Stimulated activated naive CD4-positive, alpha-beta T cell treated with Interleukin-2 at 50 U/mL for 16 hours (primary cell): ENCODE measurements at places on chromosomes 11 and 22.

DNA sequence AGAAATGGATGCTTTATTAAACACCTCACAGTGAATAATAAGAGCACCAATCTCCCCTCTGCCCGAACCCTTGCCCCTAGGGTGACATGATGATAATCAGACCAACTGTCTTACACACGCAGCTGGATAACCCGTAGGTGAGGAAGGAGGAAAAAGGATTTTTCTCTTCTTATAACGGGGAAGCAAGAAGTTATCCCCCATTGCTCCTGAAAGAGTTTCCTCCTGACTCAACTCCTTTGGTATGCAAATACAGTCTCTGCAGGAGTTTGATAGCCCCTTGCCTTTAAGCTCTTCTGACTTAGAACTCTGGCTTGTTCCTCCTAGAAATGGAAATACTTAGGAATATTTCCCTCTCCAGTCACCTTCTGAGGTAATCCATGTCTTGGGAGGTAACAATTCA lies 455.8 kb downstream of the TMEM135 start:
- no peak for DNase-seq

DNA sequence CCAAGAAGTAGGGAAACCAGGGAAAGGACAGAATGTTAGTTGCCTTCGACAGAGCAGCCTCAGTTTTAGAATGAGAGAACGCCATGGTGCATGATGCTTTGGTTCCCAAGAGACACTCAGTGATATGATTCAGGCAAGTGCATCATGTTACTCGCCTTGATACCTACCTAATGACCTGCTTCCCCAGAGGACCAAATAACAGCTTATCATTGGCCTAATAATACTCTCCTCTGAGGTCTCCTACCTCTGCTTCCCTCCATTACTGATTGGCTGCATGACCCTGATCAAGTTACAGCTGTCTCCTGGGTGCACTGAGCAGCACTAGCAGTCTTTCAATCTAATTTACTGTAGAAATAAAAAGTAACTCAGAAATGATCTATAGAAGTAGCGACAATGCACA lies 979.7 kb upstream of the FAT3 start:
- DNase-seq, result no peak

- DNase-seq, result no peak
Observed at GRCh38 chr11:2621894-2622293, 77.9 kb downstream of the KCNQ1OT1 start.

DNA sequence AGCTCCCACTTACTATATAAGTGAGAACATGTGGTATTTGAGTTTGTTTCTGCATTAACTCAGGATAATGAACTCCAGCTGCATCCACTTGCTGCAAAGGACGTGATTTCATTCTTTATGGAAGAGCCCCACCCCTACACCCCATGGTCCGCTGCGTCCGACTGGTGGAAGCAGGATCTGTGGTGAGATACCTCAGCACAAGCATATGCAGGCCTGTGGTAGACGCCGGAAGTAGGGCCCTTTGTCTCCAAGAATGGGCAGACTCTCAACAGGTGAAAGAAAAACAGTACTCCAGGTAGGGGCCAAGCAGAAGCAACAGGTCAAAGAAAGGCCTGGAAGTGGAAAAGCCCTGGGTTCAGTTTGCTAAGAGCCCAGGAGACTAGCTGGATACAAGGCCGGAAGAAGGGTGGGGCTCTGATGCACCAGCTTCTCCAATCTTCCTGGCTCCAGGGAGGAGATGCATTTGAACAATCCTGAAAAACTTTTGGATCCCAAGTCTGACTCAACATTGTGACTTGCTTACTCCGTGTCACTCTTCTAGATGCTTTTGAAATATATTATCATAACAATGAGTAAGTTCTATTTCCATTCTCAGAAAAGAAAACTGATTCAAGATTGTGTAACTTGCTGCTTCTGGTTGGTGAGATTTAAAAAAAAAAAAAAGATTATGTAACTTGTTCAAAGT lies 30.4 kb downstream of the NEAT1 start:
- DNase-seq, result no peak

DNA sequence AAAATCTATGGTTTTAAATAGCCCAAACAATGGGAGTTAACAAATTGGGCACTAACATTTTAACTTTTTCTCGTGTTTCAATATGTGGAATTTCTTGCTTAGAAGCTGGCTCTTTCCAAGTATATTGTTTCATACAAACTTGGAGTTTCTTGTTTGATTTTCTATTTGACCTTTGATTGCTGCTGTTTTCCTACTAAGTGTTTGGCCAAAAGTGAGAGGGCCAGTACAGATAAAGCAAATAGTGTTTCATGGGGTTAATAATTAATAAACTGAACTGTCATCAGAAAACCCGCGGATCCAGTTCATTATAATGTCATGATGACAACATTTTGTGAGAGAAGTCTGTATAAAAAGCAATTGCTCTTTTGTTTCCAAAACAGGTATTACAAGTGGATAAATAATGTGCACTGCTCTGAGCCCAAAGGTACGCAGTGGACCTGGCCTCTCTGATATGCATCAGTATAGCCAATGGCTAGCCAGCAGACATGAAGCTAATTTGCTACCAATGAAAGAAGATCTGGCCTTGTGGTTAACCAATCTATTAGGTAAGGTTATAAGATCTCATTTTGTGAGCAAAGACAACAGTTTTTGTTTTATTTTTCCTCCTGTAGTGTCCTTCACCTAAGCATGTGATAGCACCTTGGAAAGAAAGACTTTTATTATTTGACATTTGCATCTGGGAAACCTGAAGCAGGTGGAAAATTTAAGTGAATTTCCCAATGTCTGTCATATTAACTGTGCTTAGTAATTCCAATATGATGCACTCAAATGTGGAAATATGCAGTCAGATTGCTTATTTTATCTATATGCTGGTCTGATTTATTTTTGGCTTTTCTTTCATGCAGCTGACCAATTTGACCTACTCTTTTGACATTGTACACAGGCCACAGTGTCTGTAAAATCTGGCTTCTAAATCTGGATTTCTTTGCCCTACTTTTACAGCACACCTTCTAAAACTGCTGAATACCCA lies 8.3 kb downstream of the GAS2 start:
- no peak for DNase-seq

GRCh38 chr11:68840661-68841653 lies 759 bp downstream of the CPT1A start:
- DNase-seq, result no peak

DNA sequence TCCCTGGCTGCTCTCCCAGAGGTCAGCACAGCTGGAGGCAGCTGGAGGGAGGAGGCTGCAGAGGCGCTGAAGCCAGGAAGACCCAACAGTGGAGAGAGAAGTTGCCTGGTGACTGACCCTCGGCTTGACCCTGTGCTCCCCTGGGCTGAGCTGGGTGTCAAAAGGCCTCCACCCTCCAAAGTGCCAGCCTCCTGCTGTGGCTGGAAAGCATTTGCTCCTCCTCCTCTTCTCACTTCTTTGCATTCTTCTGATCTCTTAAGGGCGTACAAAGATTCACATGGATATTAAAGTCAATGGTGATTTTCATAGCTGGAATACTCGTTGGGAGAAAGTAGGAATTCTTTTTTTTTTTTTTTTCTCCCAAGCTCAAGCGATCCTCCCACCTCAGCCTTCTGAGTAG lies 91.7 kb downstream of the MED15 start:
- no peak for DNase-seq

GRCh38 chr11:66045177-66045639 lies 3.8 kb downstream of the GAL3ST3 start:
- peak; percentile 81 for DNase-seq

- DNase-seq, result no peak
Observed at GRCh38 chr11:102868339-102868738, 6.4 kb downstream of the MMP12 start.

GRCh38 chr22:43516996-43517635 lies 105.3 kb downstream of the MPPED1 start:
- DNase-seq, result no peak

DNA sequence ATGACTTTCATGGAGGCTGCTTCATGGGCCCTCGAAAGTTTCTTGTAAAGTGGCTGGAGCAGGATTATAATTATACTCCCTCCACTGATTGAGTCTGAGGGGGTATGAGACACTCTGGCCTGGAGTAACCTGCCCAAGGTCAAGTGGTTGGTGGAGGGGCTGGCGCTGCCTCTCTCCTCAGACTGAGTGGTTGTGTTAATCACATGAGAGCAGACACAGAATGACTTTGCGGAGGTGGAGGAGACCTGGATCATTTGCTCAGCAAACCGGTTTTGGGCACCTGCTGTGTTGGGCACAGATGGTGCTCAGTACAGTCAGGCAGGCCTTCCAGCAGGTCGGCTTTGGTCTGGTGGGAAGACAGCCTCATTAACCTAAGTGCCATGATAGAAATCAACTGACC lies 11.8 kb downstream of the BCR start:
- no peak for DNase-seq

- DNase-seq, result no peak
Observed at GRCh38 chr11:116261606-116262005, 511.2 kb downstream of the BUD13 start.

DNA sequence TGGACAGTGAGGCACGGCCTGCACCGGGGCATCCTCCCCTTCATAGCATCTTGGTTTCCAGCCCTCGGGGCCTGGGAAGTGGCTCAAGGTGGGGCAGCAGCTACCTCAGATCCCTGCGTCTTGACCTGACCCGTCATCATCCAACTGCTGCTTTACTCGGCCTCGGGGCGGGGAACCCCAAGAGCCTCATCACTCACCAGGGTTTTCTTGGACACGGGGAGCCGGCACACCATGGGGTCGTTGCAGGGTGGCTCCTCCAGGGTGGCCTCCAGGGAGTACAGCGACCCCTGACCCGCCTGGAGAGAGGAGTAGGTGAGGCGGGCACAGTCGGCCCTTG lies 651 bp downstream of the CTSF start:
- DNase-seq, result no peak

GRCh38 chr11:66607126-66607834 lies 9.2 kb upstream of the RBM14 start:
- no peak for DNase-seq

DNA sequence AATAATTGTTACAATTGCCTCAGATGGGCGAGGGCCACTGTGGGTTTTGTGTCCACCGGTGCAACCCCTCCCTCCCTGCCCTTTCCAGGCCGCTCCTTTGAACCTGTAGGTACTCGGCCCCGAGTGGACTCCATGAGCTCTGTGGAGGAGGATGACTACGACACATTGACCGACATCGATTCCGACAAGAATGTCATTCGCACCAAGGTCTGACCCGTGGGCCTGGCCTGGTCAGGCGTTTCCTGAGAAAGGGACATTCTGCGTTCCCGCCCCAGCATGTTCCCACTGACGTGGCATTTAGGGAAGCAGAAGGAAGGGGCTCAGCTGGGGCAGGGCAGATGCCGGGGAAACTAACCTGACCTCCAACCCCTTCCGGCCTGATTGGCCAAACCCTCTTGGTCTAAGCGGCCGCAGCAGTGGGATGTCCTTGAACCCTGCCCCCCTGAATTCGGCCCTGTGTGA lies 10.1 kb downstream of the SIDT2 start:
- no peak for DNase-seq

DNA sequence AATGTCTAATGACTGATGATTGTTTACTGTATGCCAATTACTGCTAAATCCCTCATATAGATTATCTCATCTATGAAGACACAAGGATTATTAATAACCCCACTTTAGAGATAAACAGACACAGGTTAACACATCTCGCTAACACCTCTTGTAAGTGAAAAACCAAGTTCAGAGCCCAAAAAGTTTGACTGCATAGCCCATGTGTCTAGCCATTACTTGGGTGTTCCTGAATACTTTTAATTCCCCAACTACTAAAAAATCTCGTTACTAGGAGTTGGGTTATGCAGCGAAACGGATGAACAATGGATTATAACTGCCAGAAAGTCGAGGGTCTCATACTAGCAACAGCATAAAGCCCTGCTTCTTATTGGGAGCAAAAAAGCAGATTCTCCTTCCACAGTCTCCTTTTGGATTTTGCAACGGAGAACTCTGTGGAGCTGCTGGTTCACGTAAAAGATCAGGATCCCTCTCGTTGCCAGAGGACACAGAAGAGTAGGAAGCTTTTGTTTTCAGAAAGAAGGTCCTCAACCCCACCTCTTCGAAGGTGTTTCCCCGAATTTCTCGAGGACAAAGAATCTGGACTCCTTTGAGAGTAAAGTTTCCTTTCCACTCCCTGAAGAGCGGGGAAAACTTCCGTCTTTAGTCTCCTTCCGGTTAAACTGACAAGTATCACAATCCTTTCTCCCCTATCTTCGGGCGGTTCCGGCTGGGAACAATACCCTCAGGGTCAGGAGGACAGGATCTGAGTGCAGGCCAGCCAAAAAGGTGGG lies 979 bp downstream of the ZBED5 start:
- DNase-seq, result no peak

- DNase-seq, result no peak
Observed at GRCh38 chr11:34840736-34841386, 75.3 kb downstream of the APIP start.

- no peak for DNase-seq
Observed at GRCh38 chr22:17250380-17251082, 31.3 kb upstream of the ADA2 start.

DNA sequence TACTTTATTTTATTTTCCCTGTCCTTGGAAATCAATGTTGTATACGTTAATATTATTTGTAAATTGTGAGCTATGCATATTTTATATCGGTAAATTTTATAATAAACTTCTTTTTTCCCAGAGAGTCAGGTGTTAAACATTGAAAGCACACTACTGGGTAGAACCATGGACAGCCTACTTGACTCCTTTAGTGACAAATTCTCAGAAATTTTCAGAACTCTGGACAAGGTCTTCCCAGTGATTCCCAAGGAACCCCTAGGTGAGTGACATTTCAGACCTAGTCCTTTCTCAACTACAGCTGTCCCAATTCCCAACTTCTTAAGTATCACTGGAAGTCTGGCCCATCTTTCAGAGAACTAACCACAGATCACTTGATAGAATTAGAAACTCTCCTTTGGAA lies 107.2 kb downstream of the RCN1 start:
- no peak for DNase-seq

- peak; percentile 40 for DNase-seq
Observed at GRCh38 chr11:57668434-57668782, 494 bp downstream of the ZDHHC5 start.

GRCh38 chr11:102415304-102415916 lies 37.2 kb downstream of the TMEM123 start:
- no peak for DNase-seq

DNA sequence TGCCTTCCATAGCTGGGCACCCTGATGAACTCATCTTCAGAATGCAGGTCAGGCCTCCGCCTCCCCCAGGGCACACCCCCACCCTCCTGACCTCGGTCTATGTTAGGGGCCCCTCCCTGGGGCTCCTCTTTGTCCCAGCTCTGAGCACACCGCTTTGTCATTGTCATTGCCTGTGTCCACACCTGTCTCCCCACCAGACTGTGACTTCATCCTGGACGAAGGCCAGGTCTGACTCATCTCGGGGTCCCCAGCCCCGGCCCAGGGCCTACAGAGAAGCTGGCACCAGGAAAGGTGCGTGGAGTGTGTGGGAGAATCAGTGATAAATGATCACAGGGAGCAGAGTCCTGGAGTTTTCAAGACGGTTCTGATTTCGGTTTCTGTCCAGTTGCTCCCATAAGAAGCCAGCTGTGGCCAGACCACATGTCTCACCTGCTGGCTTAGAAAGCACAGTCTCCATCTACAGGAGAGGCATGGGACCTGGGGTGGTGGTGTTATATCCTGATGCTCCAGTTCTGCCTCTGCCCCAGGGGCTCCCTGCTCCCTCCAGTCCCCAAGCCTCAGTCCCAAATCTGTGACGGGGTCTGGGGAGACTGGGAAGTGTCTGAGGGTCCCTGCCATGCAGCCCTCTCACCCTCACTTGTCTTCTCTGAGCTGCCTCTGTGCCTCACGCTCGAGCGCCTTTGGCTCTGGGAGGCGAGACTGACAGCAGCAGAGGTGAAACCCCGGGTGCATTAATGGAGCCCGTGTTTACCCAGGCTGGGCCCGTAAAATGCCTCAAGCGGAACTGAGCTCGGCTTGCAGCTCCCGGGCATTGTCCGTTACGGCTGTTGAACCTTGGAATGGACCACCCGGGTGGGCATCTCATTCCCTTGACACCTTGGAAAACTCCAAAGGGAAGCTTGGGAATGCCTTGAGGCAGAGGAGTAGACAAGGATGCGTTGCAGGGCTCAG lies 85.5 kb upstream of the WNT11 start:
- no peak for DNase-seq
